ENCODE measurements at places on chromosomes 11 and 22.

GRCh38 chr11:12775955-12776354 is 101.7 kb downstream of the TEAD1 start:
- DNase-seq = no peak

DNA sequence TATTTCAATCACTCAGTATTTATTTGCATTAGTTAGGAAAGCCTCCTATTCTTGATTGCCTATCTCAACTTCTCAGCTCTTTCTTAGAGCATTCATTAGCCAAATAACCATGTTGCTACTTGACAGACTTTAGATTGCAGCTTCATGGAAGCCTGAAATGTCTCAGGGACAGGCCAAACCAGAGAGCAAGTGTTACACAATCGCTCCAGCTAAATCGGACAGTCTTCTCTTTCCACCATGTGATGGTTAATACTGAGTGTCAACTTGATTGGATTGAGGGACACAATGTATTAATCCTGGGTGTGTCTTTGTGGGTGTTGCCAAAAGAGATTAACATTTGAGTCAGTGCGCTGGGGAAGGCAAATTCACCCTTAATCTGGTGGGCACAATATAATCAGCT is 106.5 kb upstream of the DRD2 start:
- no peak for DNase-seq

DNA sequence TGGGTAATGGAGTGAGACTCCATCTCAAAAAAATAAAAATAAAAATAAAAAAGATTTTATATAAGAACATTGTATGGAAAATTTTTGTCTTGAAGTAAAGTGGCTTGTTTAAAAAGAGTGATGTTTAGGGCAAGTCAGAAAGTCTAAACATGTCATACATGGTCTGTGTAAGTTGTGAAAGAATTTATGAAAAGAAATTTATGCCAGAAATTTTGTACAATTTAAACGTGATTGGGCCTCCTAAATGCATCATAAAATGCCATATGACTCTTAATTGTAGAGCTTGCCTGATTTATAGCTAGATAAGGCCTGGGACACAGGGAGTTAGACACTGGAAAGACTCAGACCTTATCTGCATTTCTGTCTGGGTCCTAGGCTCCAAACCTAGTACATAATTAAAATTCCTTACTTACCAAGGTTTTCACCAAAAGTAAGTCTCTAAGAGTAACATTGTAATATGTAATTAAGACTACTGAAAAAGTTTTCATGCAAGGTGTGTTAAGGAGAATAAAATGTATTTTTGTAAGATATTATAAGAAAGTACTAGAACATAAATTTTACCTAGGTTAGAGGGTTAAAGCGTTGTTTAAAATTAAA is 110.5 kb downstream of the AASDHPPT start:
- no peak for DNase-seq

- no peak for DNase-seq
Measured at GRCh38 chr22:38485783-38486182, 17.9 kb downstream of the KDELR3 start.

DNA sequence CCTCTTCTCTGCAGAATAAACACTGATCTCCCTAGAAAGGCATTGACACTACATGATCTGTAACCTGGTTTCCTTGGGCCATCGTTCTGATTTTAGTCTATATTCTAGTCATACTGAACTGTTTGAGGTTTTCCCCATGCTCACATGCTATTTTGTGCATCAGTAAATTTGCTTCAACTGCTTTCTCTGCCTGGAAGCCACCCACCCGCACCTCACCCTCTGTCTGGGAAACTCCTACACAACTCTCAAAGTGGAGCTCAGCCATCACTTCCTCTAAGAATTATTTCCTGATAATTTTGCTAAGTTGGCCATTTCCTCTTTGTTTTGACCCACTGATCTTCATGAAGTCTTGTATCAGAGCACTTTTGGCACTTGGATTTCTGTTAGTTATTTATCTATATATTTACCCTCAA is 36.1 kb downstream of the MMP20 start:
- no peak for DNase-seq

DNA sequence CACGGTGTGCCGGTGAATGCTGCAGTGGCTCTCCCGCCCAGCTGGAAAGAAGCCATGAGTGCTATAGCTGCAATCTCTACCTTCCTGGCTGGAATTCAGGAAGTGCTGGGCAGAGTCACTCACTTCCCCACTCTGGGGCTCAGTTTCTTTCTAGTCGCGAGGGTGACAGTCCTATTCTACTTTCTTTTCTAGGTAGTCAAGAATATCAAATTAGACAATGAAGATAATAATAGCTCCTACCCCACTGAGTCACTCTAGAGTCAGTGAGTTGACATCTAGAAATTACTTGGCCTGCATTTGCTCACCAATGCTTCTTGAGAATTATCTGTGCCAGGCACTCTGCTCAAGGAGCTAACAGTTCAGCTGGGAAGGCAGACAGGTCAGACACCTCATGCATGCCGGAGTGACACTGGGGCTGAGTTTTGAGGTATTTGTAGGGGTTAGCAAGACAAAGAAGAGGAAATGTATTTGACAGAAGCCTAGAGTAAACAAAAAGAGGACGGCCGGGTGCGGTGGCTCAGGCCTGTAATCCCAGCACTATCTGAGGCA is 3.2 kb downstream of the CENPM start:
- DNase-seq = no peak

- no peak for DNase-seq
Measured at GRCh38 chr11:69398529-69399492, 82.7 kb upstream of the LINC01488 start.

GRCh38 chr11:86191874-86192273 is 52.7 kb upstream of the EED start:
- no peak for DNase-seq

GRCh38 chr11:42175203-42175602 is 715.8 kb upstream of the LRRC4C start:
- DNase-seq = no peak

- DNase-seq = no peak
Measured at GRCh38 chr11:122701143-122701542, 45.6 kb downstream of the UBASH3B start.

DNA sequence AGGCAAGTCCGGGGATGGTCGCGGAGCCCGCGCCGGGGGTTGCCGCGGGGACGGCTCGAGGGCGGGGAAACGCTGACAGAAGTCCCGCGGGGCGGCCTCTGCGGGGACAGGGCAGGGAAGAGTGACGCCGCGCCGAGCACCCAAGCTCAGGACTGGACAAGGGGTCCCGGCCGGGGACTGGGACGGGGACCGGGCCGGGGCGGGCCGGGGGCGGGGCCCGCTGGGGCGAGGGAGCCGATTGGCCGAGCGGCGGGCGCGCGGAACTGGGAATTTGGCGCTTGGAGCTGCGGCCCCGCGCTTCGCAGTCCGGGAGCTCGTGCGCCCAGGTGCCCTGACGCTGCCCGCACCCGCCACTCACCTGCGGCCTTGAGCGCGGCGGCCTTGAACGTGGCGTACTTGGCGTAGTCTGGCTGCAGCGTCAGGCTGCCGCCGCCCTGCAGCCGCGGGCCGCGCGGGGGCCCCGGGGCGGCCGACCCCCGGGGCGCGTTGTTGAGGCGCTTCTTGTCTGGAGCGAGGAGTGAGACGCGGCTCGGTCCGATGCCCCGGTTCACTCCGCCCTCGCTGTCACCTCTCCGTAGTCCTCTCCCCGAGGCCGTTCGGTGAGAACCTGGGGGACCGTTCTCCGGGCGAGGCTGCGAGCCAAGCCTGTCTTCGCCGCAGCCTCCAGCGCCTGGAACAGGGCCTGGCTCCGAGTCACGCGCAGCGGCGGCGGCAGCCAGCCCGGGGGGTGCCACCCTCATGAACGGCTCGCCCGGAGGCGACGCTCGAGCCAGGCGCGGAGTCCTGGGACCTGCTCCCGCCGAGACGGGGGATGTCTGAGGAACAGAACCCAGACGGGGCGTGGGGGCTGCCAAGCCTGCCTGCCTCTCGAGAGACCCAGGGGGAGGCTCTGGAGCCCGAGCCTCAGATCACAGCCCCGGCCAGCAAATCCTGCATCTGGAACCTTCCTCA is 4.5 kb downstream of the SHISA8 start:
- no peak for DNase-seq

- no peak for DNase-seq
Measured at GRCh38 chr22:40747361-40747760, 68.1 kb downstream of the MCHR1 start.

DNA sequence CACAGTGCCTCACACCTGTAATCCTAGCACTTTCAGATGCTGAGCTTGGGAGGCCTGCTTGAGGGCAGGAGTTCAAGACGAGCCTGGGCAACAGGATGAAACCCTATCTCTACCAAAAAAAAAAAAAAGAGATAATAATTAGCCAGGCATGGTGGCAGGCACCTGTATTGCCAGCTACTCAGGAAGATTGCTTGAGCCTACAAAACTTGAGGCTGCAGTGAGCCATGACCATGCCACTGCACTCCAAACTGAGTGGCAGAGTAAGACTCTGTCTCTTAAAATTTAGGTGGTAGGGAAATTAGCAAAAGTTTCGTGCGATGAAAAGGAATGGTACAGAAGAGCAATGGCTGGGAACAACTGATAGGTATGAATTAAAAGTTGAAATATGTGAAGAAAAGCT is 18.0 kb downstream of the ST13 start:
- DNase-seq = no peak

GRCh38 chr11:74437441-74438042 is 29.8 kb downstream of the KCNE3 start:
- DNase-seq = no peak

DNA sequence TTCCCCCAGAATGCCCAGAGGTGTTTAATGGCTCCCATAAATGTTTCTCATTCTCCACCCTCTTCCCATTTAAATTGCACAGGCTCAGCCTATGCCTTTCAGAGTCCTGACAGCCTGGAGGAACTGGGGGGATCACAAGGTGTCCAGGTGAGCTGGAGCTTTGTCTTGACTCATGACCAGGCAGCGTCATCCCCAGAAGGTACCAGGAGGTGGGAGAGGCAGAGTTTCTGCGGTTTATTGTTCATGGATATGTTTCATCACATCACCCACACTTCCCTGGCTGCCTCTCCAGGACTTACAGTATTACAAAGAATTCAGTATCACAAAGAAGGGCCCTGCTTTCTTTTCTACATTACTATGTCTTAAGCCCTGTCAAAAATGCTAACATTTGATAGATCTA is 103.2 kb upstream of the GALNT18 start:
- DNase-seq = no peak

DNA sequence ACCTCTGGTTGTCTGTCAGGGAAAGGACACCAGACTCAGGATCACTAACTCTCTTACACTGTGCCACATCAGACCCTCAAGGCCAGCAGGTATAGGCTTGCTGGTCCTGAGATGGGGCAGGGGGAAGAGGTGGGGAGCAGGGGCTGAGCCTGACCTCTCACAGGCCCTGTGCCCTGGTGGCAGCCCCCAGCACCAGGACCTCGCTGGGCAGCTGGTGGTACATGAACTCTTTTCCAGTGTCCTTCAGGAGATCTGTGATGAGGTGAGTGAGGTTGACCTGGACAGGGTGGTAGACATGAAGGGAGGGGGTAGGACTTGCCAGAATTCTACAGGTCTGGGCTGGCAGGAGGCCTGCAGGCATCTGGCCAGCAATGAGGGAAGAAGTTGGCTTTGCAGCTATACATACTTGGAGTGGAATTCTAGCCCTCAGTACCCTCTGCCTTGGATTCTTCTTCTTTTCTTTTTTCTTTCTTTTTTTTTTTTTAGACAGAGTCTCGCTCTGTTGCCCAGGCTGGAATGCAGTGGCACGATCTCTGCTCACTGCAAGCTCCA is 1.4 kb downstream of the NUDT22 start:
- no peak for DNase-seq
